RPMI8226 (cell line): ENCODE measurements at places on chromosomes 1 and 21.

DNA sequence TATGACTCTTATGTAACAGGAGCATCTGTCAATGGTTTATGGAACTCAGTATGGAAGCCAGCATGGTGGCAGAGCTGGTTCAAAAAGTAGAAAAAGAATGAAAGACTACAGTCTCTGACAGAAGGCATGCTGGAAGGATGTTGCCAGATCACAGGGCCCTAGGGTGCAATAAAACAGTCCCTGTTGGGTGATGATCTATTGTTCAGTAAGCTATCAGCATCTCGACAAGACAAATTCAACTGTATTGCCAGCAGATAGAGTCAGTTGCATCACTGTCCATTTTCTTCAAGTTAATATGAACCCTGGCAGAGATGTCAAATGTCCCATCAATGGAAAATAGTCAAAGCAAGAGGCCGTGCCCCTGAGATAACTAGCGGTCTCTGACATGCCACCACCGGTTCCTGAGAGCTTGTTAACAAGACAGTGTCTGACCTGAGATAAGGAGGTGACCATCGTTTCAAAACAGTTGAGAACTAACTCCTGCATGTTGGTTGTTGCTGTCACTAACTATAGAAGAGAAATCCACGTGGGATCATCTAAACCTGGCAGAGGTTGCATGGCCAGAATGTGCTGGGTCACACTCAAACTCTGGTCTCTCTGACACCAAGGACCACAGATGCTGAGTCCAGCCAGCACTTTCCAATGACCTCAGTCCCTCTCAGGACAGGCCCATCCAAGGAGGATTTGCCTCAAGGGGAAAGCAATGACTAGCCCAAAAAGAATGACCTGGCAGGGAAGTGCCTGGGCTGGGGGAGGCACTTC, 125.9 kb downstream of the RIPK4 start:
- DNase-seq = no peak

- no peak for DNase-seq
These were observed 4.7 kb downstream of the IRF6 start for GRCh38 chr1:209800984-209801834.

DNA sequence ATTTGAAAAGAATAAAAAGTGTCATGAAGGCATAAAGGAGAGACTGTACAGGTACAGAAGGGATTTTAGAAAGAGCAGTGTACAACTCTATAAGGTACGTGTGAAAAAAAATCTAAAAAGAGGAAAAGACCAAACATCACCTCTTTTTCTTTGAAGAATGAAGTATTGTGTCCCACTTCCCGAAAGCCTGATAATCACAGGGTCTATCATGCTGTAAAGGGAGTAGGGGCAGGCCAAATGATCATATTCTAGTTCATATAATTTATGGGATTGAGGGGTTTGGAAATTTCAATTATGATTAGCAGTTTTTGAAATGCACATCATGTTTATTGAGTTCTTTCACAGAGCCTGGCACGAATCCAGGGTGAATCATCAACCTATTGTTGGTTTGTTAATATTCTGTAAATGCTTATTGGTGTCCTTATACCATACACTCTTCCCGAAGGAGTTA, 910 bp upstream of the RERE start:
- peak; percentile 57 for DNase-seq

DNA sequence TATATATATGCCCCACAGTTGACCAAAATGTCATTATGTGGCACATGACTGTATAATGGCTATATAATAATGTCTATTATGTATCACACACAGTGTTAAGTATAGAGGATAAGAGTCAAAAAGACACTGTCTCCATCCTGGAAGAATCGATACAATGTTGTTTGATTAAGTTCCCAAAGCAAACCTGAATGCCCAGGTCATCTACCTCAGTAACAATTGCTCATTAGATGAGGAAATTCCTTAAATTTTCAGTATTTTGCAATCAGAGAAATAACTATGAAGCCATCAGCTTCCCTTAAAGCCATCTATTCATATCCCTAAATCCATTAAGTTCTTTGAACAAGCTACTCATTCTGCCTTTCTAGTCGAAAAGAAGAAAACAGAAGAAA, 10.0 kb downstream of the FOXJ3 start:
- DNase-seq = no peak

DNA sequence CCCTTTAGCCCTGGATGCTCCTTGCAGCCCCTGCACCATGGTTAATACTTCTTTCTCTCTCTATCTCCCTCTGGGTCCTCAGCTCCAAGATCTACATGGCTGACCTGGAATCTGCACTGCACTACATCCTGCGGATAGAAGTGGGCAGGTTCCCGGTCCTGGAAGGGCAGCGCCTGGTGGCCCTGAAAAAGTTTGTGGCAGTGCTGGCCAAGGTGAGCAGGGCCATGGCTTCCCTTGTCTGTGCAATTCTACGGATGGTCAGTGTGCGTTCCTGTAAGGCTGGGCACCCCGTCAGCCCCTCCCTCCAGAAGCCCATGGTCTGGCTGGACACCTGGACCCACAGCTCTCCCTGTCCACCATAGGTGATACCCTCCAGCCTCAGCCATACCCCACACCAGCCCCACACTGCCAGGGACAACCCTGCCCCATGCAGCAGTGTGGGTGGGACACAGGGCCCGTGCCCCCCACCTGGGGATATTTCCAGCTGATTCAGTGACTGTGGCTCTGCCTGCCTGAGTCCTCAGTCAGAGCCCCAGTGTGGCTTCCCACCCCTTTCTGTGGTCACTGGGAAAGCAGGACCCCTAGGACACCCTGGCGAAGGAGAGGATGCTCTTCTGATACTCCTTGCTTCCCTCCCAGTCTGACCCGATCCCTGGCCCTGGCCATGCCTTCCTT, 31.4 kb downstream of the QSOX1 start:
- no peak for DNase-seq

GRCh38 chr1:177211231-177211630, 40.5 kb downstream of the BRINP2 start:
- DNase-seq = no peak

DNA sequence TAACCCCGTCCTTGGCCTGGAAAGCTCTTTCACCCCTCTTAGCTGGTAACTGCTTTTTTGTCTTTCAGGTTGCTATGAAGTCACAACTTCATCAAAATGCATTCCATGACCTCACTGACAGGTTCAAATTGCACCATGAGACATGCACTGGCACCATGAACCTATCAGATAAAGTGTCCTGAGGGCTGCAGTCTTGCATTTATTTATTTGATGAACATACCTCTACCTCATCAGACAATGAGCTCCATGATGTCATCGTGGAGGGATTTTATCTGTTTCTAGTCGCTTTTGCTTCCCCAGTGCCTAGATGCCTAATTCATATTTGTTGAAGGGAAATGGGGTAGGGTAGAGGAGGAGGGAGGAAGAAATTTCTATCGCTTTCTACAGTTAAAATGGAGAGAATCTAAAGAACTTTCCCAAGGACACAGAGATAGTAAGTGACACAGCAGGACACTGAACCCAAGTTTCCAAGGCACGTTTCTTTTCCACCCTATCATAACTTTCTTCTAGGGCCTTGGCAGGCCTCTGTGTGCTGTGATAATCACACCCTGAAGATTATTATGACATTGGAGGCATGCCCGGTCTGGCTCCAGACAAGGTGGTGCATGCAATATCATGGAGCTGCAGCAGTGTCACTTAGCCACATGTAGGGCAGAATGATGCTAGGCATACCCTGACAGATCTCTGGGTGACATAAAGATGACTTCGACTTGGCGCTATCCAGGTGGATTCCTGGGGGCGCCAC, 69.5 kb downstream of the CD58 start:
- no peak for DNase-seq

- no peak for DNase-seq
These were observed 450.1 kb upstream of the BEND5 start for GRCh38 chr1:49226758-49227157.

GRCh38 chr1:9751971-9752370, 71.8 kb downstream of the CLSTN1 start:
- DNase-seq = no peak

GRCh38 chr1:195894411-195894810, 713.8 kb downstream of the KCNT2 start:
- DNase-seq = no peak

GRCh38 chr1:43065616-43066399, 106.3 kb downstream of the EBNA1BP2 start:
- DNase-seq = no peak

DNA sequence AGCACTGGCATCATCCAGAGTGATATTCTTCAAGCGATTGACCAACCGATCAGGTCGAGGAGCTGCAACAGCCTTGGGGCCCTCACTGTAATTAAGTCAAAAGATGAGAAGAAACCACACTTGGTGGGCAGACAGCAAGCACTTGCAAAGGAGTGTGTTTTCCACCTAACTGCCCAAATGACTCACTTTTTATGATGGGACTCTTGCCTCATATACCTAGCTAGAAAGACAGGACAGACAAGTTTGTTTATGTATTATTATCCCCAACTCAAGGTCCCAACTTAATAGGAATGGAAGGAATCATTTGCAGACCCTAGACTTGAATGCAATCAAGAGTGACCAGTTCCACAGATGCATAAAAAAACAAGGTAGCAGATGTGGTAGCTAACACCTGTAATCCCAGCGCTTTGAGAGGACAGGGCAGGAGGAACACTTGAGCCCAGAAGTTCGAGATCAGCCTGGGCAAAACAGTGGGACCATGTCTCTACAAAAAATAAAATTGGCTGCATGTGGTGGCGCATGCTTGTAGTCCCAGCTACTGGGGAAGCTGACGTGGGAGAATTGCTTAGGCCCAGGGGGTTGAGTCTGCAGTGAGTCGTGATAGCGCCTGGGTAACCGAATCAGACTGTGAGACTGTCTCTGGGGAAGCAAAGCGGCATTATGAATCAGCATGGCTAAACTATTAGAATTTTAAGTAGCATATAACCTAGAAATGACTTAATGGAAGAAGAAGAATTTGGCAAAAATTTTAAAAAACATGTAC, 2.3 kb upstream of the NRAS start:
- no peak for DNase-seq
